ENCODE measurements at places on chromosomes 7 and 10.

GRCh38 chr10:112966194-112966855 lies 16.3 kb downstream of the TCF7L2 start:
- DNase-seq: no peak

GRCh38 chr10:18224626-18225445 lies 84.6 kb downstream of the CACNB2 start:
- DNase-seq: no peak

GRCh38 chr7:128437426-128438332 lies 18.0 kb upstream of the HILPDA start:
- no peak for DNase-seq

DNA sequence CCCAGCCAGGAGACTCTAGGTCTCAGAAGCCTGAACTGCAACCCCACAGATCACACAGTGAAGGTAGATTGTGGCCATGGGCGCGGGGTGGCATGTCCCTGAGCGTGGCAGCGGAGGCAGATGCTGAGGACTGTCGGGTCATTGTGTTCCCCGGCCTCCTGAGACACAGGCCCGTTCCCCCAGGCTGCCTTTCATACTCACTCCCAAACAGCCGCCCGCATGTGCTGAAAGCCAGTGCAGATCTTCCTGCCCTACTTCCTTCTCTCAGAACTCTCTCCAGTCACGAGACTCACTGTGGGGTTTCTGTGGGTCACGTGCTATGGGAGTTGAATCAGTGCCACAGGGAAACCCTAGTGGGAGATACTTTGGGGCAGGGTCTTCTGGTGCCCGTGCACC lies 48.0 kb downstream of the ZNF467 start:
- no peak for DNase-seq

- DNase-seq: no peak
Observed at GRCh38 chr7:48042636-48043035, 7.3 kb downstream of the C7orf57 start.

DNA sequence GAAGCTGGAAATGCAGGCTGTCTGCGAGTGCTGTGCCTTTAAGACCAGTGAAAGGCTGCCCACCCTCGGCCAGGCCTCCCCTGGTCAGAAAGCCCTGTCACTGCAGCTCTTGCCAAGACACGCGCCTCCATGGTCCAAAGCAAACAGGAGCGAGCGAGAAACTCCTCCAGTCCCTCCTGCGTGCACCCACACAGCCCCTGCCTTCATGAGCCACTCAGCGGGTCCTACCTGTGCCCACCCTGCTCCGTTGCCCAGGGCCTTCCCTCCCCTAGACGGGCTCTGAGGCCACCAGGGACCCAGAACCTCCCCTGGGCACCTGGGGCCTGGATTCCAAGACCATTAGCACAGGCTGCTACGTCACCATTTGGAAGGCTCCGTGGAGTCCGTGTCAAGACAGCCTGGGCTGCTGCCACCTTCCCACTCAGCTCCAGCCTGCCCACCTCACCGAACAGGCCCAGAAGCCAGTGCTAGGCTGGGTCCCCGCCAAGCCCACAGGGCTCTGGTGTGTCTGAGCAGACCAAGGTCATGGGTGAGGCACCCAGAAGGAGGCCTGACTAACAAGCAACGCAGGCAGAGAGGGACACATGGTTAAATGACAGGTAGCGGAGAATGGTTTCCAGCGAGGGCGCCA lies 144.5 kb downstream of the NEURL1 start:
- DNase-seq: no peak

DNA sequence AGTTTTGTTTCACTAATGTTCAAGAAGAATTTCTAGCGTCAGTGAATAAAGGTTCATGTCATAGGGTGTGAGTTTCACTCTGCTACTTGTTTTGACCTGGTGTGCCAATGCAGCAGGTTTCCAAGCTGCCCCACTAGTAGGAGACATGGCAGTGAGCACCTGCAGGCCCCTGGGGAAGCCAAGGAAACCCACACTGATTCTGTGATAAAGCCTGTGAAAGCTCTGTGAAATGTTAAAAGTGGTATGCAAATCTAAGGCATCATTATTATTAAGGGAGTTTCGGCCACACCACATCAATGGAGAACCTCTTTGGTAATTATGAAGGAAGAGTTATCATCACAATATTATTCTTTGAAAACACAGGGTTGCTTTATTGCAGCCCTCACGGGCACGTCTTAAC lies 46.4 kb downstream of the ABCB5 start:
- DNase-seq: no peak

DNA sequence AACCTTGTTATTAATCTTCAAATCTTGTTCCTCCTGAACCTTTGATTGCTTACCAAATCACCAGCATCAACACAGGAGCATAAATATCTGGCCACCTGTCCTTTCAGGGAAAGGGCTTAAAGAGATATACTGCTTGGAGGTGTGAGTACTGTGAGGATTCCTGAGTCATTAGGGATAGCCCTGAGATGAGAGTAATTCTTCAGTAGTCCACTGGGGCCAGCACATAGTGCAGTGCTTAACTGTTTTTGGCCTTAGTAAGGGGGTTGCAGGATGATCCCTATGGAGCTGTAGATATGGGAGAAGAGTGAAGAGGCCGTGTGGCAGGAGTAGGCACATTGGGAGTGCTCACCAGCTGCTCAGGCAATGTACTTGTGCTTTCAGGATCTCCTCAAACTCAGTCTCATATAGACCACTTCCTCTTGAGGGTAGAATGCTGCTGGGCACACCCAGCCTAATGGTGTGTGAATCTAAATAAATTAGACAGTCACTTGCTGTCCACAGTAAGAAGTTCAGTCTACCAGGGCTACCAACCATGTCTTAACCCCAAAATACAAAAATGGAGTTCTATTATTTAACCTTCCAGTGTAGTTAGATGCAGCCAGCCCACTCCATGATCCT lies 26.5 kb upstream of the GPR141 start:
- no peak for DNase-seq

DNA sequence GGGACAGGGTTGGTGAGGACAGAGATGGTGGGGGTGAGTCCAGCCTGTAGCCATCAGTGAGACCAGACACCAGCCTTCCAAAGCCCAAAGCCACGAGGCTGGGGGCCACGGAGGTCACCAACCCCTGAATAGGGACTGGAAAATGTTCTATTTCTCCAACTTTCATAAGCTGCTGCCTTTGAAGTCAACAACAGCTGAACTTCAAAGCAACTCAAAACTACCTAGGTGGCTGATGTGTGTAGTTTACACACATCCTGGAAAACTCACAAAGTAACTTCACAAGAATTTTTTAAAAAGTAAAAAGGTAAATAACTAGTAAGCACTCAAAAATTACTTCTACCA lies 88.8 kb downstream of the CHST15 start:
- no peak for DNase-seq

- no peak for DNase-seq
Observed at GRCh38 chr7:144452064-144452463, 48.6 kb upstream of the NOBOX start.

DNA sequence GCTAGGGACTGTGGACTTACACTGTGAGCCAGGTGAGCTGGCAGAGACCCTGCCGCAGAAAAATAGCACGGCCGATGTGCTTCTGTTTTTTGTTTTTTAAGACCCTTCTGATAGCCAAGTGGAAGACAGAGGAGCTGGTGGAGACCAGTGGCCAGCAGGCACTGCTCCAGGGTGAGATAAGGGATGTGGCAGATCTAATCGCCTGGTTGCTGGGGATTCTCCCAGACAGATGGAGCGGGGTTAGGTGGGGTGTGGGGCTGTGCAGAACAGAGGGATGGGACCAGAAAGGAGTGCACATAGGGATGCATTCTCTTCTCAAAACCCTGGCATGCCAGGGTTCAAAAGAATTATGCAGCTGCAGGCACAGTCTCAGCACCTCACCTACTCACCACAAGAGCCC lies 82.2 kb downstream of the VOPP1 start:
- DNase-seq: no peak

GRCh38 chr10:69181433-69181832 lies 1.4 kb downstream of the SUPV3L1 start:
- no peak for DNase-seq

- DNase-seq: no peak
Observed at GRCh38 chr10:125827133-125827532, 3.8 kb downstream of the BCCIP start.

DNA sequence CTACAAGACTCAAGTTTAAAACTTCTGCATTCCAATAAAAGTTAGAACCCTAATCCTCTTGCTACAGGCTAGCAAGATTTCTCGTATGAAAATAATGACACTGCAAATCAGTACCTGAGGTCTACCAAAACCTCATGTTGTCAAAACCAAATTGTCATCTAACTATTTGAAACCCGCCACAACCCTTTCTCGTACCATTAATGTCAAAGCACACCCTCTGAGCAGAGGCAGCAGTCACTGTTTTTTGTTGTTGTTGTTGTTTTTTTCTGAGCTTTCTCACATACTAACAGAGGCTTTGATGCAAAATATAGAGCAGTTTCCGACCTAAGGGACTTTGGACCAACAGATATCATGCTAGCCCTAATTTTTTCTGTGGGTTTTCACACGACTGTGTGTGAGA lies 563.9 kb upstream of the C7orf33 start:
- no peak for DNase-seq

GRCh38 chr10:22293747-22294404 lies 22.3 kb upstream of the COMMD3 start:
- no peak for DNase-seq

- DNase-seq: no peak
Observed at GRCh38 chr10:72626444-72626754, 520 bp upstream of the MICU1 start.

DNA sequence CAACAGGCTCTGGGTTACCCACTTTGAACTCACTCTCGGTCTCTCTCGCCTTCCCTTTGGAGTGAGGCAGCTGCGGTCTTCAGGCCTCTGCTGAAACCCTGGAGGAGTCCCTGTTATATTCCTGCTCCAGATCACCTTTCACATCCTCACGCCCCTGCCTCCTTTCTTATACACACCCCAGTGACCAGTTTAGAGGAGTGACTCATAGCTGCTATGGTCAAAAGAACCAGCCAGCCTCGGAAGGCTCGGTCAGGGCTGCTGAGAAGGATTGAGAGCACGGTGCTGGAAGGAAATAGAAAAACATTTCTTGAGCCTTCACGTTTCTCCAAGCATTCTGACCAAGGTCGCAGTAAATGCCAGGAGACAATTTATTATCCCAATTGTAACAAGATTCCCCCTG lies 28.3 kb upstream of the SVOPL start:
- DNase-seq: no peak

DNA sequence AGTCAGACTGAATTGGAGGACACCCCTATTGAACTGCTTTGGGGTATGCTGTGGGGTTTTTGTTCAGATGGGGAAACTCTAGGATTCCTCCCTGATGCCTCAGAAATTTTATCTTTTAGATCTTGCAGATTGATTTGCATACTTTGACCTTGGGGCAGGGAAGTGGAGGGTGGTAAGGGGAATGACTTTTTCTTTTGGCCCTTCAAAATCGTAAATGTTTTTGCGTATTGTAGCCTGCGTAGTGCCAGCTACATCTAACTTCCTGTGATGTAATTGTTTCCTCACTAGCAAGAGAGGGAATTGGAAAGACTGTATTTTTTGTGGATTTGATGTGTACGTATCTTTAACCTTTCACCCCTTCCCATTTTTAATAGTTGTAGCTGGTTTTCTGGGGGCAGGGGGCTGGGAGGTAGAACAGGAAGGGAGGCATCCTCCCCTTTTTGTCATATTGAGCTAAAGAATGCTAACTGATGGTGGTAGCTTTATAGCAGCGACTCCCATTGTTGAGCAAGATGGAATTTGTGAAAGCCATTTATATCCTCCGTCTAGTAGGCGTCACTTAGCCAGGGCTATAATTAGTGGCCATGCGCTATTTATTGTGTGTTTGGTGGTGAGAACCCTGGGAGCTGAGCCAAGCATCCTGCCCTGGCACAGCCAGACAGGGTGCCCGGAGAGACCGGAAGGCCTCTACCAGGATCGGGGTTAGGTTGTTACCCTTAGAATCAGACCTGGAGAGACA lies 11.3 kb downstream of the DUSP5 start:
- DNase-seq: no peak

GRCh38 chr10:101682172-101682825 lies 12.7 kb downstream of the FBXW4 start:
- no peak for DNase-seq

GRCh38 chr10:21191512-21191911 lies 294.4 kb upstream of the NEBL start:
- no peak for DNase-seq

GRCh38 chr10:124265776-124266467 lies 152.8 kb downstream of the OAT start:
- DNase-seq: no peak

DNA sequence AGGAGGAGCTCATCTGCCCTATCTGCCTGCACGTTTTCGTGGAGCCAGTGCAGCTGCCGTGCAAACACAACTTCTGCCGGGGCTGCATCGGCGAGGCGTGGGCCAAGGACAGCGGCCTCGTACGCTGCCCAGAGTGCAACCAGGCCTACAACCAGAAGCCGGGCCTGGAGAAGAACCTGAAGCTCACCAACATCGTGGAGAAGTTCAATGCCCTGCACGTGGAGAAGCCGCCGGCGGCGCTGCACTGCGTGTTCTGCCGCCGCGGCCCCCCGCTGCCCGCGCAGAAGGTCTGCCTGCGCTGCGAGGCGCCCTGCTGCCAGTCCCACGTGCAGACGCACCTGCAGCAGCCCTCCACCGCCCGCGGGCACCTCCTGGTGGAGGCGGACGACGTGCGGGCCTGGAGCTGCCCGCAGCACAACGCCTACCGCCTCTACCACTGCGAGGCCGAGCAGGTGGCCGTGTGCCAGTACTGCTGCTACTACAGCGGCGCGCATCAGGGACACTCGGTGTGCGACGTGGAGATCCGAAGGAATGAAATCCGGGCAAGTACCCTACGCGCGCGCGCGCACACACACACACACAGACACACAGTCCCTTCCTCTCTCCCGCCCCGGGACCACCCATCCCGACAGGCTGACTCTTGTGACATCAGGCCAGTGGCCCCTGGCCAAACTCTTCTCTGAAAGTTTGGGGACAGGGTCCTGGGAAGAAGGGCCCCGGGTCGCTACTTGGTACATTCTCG lies 538 bp downstream of the TRIM8 start:
- peak; percentile 66 for DNase-seq

GRCh38 chr7:32150039-32150438 lies 79.8 kb upstream of the PDE1C start:
- no peak for DNase-seq

DNA sequence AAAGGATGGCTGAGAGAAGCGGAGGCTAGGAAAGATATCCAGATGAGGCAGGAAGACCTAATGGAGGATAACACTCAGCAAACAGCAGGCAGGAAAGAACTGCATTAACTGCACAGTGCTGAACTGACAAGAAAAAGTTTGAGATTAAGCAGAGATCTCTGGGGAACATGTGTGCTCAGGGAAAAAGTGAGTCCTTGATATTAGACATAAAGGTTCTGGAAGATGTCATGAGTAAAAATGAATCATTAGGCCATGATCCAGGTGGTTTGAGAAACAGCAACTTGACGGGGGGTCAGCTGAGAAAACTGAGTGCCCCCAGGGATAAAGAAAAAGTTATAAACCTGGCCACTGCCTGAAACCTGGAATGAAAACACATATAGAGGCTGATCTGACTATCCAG lies 27.3 kb upstream of the ANK3 start:
- no peak for DNase-seq

DNA sequence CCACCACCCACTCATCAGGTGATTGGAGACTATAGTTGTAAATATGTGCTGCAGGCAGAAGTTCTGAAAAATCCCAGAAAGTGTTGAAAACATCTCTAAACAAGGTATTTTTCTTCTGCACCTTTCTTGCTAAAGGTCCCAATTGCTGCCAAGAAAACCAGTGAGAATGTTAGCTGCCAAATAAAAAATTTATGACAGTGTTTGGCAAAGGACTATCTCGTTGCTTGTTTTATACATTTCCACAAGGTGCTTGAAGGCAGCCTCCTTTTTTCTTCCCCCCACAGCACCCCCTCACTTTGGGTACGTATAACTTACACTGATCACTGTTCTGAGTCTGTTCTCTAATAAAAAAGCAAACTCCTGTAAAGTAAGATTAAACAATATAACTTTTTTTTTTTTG lies 158.6 kb upstream of the TCF7L2 start:
- no peak for DNase-seq
